ENCODE measurements at places on chromosomes 13 and 19.

DNA sequence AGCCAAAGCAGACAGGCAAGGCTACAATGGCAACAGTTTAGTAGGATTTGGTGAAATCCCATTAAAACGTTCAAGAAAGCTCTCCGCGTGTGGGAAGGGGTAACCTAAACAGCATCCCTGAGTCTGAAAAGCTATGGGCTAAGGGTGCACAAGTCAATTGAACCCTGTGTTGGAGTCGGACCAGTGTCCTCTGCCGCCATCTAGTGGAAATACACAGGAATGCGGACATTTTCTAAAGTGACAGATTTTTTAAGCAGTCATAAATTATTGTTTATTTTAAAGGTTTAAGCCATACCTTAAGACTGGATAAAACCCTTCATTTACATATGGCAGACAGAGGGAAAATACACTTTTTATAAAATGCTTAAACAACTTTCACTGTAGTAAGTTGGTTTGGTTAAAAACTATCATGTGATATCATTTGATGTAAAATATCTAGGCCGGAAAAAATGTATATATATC is 26.5 kb upstream of the LSM14A start:
- no peak for DNase-seq

DNA sequence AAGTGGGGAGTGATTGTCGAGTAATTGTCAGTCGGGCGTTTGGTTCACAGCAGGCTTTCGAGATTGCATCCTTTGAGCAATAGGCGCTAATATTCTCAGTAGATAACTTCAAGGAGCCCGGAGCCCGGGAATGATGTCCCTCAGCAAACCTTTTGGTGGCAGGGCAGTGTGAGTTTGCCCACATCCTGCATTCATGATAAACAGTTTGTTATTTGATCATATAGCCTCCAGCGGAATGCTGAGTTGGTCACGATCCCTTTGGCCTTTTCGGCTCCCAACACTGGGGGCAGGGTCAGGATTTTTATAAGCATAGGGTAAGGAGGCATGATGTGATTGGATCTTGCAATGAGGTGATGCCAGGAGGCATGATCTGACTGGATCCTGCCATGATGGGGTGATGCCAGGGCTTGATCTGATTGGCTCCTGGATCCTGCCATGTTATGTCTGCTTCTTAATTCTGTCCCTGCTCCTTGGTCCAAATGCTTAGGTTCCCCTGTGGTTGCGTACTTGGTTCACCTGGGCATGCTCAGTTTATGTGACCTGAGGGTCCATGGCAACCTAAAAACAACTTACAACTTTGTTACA is 38.2 kb upstream of the IGSF23 start:
- DNase-seq, result no peak

DNA sequence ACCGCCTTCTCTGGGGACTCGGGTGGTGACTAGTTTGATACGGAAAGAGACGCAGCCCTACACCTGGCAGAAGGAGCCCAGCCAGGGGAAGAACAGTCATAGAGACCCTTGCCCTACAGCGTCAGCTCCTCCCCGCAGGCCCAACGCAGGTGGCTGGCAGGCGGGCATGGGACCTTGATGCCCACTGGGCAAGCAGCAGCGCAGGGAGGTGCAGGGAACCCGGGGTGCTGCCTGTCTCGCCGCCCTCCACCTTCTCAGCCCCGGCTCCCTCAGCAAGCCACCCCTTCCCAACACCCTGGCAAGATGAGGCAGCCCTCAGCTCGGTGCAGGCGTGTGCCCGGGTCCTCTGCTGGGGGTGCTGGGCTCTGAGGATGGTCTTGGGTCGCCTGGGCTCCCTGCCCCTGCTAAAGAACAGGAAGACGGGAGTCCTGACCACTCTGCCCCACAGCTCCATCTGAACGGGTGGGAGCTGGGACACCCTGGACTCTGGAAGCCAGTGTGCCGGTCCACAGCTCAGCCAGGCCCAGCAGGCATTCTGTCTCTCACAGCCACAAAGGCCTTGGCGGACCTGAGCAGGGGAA is 9.0 kb downstream of the MIER2 start:
- no peak for DNase-seq

DNA sequence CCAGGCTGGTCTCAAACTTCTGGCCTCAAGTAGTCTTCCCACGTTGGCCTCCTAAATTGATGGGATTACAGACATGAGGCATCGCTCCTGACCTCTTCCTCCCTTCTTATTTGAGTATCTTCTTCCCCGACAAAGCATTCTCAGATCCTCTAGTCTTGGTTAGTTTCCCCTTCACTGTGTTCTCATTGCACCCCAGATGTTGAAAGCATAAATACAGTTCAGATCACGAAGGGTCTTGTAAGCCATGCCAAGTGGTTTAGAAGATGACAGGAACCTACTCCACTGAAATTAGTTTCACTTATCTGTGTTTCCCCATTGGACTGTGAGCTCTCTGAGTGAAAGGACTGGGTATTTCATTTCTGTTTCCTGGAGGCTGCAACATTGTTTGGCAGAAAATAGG is 100.7 kb downstream of the DGKH start:
- DNase-seq, result no peak

DNA sequence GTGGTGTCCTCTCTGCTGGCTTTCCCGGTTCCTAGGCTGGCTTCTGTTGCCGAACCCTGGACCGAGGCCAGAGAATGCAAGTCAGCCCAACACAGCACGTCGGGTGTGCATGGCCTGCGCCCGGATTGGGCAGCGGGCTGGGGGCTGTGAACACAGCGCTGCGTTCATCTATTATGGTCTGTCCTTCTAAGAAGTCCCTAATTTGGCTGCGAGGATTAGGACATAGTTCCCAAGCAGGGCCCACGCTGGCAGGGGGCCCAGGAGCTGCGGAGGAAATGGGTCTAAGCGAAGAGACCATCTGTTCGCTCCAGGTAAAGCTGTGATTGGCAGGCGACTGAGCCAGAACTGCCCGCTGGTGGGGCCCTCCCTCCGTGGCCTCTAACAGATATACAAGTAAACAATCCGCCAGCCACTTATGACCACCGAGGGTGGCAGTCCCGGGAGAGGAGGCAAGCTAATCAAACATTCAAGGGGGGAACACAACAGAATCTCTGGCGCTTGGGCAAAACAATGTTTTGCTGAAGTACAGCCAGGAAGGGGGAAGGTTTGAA is 6.0 kb downstream of the SYCE2 start:
- no peak for DNase-seq

- DNase-seq, result no peak
Observed at GRCh38 chr13:92681239-92681638, 545.4 kb upstream of the GPC6 start.

GRCh38 chr19:57719424-57719823 is 8.0 kb downstream of the ZNF671 start:
- no peak for DNase-seq

DNA sequence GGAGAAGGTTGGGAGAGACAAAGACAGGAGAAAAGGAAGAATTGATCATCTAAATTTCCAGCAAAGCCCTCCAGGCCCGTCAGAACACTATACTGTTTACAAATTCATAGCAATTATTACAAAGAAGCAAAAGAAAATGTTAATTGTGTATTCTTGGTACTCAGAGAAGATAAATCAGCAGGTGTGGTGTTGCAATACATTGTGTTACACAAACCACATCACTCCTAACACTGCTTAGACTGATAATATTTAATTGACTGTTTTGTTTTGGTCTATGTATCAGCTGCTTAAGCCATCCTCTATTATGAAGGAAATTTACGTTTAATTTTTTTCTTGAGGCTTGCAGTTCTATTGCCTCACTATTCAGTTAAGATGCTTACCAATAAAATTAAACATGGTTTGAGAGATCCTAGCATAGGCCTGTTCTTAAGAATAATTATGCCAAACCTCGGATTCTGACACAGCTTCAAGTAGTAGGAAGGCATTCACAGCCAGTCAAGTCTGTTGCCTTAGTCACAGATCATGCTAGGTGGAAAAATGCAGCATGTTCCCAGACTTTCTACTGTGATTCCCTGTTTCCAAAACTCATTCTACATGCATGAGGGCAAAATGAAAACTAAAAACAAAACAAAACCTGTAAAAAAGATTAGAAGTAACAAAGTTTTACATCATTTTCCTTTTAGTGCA is 129.2 kb downstream of the TBC1D4 start:
- no peak for DNase-seq

- DNase-seq, result no peak
Observed at GRCh38 chr13:96898646-96899254, 95.5 kb downstream of the OXGR1 start.

DNA sequence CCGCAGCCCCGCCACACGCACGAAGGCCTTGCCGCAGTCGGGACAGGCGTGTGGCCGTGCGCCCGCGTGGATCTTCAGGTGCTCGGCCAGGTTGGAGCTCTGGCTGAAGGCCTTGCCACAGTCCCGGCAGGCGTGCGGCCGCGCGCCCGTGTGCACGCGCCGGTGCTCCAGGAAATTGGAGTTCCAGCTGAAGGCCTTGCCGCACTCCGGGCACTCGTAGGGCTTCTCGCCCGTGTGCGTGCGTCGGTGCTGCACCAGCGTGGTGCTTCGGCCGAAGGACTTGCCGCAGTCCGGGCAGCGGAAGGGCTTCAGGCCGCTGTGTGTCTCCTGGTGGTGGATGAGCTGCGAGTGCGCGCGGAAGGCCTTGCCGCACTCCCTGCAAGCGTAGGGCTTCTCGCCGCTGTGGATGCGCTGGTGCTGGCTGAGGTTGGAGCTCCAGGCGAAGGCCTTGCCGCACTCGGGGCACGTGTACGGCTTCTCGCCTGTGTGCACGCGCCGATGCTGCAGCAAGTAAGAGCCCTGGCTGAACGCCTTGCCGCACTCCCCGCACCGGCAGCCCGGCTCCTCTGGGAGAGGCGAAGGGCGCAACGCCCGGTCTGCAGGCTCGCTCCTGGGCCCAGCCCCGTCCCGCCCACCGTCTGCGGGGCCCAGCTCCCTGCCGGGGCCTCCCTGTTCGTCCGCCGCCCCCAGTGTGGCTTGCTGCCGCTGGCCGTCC is 3.6 kb upstream of the A1BG start:
- no peak for DNase-seq

DNA sequence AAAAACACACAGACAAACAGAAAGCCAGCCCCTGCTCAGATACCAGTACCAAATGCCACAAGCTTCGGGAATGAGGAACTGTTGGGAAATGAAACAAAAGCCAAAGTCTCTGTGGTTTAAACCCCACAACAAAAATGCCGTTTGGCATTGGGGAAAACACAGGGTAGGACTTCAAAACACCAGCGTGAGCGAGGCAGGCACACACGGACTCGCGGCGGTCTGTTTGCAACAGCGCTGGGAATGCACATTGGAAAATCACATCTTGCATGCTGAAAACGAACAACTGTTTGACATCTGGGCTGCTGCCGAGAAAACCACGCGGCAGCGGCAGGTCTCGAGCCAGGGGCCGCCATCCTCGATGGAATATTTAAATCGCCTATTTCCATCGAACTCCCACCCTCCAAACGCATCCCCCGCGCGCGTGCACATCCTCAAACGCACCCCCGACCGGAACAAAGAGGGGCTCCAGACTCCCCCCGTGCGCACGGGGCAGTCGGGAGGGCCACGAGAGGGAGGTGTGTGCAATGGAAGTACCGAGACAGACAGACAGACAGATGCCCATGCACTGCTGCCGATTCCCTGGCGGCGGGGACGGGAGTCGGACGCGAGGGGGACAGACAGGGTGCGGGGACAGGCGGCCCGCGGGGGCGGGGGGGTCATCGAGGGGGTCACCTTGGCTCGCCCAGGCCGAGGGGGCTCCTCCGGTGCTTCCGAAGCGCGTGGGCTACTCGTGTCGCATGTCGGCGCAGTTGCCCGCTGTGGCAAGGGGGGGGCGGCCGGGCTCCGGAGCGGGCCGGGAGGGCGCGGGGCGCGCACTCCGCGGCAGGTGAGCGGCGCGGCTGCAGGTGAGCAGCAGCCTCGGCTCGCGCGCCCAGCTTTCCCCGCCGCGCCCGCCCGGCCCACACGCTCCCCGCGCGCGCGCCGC is at the start of gene GPR12:
GPR12 (minus strand) TSS at position 880 of the 925 bp plus-strand sequence. CDS start 959 bp downstream, outside the sequence.
- DNase-seq, result no peak

DNA sequence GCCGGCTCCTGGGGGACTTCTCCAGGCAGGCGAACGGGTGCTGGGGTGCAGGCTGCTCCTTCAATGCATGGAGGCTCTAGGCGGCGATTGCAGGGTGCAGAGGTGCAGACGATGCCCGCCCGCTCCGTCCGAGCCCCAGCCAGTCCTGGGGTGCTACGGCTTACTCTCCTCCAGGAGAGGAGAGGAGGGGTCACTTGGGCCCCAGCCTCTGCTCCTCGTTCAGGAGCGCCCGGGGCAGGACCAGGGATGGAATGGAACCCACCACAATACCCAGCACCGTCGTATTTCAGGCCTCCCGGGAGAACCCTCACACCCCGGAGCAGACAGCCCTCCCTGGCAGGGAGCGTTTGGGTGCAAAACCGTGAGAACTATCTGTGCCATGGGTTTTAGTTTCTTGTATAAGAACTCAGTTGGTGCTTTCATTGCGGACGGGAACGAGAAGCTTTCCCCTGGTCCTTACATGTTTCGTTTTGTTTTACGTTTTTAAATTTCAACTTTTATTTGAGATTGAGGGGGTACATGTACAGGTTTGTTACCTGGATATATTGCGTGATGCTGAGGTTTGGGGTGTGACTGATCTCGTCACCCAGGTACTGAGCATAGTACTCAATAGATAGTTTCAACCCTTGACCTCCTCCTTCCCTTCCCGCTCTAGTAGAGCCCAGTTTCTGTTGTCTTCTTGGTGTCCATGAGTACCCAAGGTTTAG is 46.8 kb downstream of the ARHGEF18 start:
- DNase-seq, result no peak

GRCh38 chr13:106212386-106213010 is 323.0 kb downstream of the EFNB2 start:
- no peak for DNase-seq

GRCh38 chr19:27906081-27906480 is 1306.9 kb downstream of the UQCRFS1 start:
- no peak for DNase-seq

- DNase-seq, result no peak
Observed at GRCh38 chr19:294946-295686, 3.9 kb upstream of the PLPP2 start.

DNA sequence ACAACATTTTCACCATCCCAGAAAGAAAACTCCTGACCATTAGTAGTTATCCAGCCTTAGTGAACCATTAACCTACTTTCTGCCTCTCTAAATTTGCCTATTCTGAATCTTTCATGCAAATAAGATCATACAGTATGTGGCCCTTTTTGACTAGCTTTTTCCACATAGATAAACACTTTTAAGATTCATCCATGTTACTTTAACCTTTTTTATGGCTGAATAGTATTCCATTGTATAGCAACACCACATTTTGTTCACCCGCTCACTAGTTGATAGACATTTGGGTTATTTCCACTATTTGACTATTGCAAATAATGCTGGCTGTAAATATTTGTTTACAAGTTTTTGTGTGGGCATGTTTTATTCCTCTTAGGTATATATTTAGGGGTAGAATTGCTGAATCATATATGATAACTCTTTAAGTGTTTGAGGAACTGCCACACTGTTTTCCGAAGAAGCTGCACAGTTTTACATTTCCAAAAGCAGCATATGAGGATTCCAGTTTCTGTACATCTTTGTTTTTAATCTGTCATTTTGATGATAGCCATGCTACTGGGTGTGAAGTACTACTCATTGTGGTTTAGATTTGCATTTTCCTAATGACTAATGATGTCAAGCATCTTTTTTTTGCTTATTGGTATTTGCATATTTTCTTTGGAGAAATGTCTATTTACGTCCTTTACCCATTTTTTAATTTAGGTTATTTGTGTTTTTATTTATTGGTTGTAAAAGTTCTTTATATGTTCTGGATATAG is 17.1 kb downstream of the COG6 start:
- no peak for DNase-seq
